Astrocyte of the spinal cord (primary cell): ENCODE measurements at places on chromosomes 1 and 21.

GRCh38 chr1:83505148-83505547 lies 493.8 kb downstream of the TTLL7 start:
- DNase-seq, result no peak

GRCh38 chr1:181793831-181794230 lies 267.7 kb downstream of the ZNF648 start:
- no peak for DNase-seq

DNA sequence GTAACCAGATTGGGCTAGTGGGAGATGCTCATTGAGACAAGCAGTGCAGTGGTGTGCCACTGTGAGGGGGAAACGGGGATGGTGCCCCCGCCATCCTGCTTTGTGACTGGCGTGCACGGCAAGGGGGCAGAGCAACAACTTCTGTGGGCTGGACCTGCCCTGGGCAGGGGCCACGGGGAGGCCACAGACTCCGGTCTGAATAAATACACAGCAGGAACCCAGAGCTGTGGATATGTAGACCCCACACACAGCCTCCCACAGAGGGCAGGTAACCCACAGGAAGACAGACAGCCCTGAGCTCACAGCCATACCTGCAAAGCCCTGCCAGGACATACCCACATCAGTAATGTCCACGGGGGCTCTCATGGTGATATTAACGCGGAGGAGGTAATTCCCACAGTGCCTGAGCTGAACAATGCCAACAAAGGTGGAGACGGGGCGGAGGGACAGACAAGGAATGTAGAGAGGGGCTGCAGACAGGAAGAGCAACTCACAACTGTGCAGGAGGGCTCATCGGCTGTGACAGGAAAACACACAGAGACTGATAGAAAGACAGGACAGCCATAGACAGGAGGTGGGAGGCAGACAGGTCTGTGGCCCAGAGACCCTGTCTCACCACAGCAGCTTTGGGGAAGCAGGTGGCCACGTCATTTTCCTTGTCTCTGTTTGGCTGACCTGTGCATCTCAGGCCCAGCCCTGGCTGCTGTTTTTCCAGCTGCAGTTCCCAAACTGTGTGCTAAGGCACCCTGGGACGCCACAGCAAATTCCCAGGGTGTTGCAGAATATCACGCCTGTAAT lies 4.9 kb upstream of the WNT3A start:
- DNase-seq, result no peak

DNA sequence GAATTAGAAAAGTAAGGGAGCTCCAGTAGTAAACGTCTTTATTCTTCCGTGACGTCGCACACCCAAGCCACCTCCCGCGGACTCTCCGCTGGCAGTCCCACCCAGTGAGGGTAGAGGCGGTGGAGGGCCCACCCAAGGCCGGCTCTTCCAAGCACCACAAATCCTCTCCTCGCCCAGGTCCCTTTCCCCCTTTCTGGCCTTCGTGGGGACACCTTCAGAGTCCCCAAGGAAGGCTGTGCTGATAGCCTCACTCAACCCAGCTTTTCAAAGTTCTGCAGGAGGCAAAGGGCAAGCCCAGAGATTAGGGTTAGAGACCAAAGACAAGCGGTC lies 349 bp upstream of the GPN2 start:
- no peak for DNase-seq

DNA sequence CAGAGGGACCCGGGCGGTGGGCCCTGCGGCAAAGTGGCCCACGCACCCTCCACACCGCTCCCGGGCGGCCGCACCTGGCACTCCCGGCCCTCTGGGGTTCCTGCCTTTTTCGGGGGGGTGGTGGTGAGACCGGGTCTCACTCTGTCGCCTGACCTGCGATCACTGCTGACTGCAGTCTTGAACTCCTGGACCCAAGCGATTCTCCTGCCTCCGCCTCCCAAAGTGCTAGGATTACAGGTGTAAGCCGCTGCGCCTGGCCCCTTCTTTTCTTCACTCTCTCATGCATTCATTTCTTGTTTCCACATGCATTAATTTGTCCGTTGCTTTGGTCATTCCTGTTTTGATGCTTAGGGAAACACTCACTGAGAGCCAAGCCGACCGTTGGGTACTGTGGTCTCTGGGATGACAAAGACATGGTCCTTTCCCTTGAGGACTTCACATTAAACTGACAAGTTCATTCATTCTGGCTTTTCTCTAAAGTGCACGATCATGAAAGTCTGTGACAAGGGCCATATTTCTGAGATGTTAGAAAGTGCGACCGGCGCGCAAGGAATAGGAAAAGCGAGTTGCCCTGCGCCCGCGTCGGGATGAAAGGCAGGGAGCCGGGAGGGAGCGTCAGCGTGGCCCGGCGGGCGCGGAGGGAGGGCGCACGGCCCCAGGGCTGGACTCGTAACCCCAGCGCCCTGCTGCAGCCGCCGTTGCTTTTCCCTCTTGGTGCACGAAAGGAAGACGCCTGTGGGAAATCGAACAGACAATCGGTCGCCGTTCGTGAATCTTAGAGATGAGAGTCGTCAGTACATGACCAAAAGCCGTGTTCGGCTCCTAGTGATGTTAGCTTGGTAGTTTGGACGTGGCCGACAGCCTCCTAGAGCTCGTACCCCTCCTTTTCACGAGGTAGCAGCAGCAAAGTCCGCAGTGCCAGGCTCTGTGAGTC lies 1.0 kb upstream of the MCOLN2 start:
- peak; percentile 11 for DNase-seq

DNA sequence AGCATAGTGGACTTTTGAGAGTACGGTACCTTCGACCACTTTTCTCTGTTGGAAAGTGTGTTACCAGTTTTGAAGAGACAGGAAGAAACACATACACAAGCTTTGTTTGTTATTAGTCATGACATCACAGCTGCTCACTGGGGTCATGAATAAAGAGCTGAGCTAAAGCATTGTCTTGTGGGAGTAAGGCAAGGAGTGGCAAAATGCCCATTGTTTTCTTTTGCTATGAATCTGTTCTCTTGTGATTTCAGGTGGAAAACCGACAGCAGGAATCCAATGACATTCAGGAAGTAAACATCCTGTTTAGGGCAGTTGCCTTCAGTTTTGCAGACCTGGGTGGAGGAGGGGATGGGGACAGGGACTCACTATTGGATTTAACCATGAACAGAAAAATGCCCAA lies 66.2 kb downstream of the RGL1 start:
- DNase-seq, result peak; percentile 66

- DNase-seq, result no peak
These were observed 95.2 kb downstream of the HLX start for GRCh38 chr1:220974431-220974830.

DNA sequence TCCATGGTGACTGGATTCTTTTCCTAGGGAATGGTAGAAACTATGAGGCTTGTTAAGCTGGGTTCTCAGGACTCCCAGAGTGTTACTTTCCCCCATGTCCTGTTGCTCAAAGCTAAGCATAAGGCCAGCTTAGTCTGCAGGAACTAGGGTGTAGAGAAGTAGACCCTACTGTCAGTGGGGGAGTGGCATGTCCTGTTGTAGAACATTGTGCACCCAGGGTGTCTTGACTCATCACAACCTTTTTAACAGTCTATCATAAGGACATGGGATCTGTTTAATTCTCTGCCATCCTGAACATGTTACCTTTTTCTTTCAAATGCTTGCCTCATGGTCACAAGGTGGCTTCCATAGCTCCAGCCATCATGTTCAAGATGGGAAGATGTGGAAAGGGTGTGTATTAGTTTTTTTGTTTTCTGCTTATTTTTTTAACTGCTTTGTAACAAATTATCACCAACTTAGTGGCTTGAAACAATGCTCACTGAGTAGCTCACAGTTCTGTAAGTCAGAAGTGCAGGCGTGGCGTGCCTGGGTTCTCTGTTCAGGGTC lies 17.4 kb downstream of the OBSCN start:
- DNase-seq, result no peak

- peak; percentile 95 for DNase-seq
These were observed 110.5 kb downstream of the CNIH3 start for GRCh38 chr1:224726441-224727182.

- no peak for DNase-seq
These were observed 9.2 kb upstream of the ITPKB start for GRCh38 chr1:226748306-226748705.

GRCh38 chr21:16945580-16945979 lies 567.3 kb upstream of the CXADR start:
- no peak for DNase-seq

DNA sequence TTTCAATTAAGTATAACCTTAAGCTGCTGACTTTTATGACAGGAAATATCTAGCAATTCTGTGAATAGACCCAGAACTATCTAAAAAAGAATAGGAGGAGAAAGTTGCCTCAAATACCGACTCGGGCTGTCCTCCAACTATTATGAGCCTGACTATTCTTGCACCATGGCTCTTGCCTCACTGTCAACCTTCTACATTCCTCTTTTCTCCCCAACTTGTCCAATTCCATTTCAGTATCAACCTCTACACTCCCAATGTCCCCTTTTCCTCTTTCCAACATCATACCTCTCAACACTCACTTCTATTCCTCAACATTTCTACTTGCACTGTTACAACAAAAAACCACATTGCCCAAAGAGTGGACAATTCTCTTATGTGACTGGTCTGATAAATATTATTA lies 2.3 kb downstream of the ZZZ3 start:
- no peak for DNase-seq

GRCh38 chr1:211279340-211279739 lies 20.2 kb downstream of the RCOR3 start:
- no peak for DNase-seq

DNA sequence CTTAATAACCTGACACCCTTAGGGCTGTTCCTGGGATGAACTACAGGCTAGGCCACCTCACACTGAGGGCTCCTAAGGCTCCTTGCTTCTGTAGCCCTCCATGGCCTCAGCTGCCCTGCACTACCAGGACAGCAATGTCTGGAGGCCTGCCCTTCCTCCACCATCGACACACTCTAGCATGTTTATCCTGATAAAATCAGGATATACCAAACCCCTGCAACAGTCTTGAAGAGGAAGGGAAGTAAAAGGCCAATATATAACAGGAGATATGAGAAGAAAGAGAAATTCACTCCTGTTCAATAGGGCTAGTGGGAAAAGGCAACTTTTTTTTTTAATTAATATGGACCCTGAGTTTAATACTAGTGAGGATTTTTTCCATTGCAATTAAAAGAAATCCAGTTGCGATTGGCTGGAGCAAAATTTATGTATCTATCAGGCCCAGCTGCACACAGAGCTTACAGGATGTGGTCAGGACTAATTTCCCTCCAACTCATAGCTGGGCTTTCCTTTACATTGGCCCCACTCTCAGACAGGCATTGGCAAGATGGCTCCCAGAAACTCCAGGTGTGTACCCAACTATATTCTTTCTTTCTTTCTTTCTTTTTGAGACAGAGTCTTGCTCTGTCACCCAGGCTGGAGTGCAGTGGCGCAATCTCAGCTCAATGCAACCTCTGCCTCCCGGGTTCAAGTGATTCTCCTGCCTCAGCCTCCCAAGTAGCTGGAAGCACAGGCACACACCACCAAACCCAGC lies 13.5 kb upstream of the ATP2B4 start:
- DNase-seq, result no peak

GRCh38 chr21:29152916-29153315 lies 22.5 kb downstream of the MAP3K7CL start:
- DNase-seq, result no peak

- DNase-seq, result no peak
These were observed 4.0 kb upstream of the LAMC1 start for GRCh38 chr1:183019139-183019740.

GRCh38 chr1:55309053-55309452 lies 93.9 kb upstream of the USP24 start:
- DNase-seq, result peak; percentile 44
